ENCODE measurements at places on chromosomes 16 and 17.
A peak's percentile ranks its signal among the peaks of the same experiment; 100 is the strongest.

- peak; percentile 23 for DNase-seq
Observed at GRCh38 chr17:77666881-77667395, 291.6 kb upstream of the TNRC6C start.

DNA sequence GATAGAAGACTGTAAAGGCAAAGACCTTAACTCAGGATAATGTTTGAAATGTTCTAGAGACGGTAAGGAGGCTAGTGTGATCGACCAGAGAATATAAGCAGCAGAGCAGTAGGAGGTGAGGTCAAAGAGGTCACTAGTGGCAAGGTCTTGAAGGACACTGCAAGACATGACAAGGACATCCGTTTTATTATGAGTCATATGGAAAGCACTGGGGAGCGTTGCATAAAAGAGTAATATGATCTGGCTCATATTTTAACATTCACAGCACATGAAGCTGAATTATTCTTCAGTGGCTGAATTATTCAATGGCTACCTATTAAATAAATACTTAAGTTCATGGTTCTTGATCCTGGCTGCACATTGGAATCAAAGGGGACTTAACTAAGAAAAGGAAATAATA, 123.7 kb downstream of the SOX9 start:
- no peak for DNase-seq

DNA sequence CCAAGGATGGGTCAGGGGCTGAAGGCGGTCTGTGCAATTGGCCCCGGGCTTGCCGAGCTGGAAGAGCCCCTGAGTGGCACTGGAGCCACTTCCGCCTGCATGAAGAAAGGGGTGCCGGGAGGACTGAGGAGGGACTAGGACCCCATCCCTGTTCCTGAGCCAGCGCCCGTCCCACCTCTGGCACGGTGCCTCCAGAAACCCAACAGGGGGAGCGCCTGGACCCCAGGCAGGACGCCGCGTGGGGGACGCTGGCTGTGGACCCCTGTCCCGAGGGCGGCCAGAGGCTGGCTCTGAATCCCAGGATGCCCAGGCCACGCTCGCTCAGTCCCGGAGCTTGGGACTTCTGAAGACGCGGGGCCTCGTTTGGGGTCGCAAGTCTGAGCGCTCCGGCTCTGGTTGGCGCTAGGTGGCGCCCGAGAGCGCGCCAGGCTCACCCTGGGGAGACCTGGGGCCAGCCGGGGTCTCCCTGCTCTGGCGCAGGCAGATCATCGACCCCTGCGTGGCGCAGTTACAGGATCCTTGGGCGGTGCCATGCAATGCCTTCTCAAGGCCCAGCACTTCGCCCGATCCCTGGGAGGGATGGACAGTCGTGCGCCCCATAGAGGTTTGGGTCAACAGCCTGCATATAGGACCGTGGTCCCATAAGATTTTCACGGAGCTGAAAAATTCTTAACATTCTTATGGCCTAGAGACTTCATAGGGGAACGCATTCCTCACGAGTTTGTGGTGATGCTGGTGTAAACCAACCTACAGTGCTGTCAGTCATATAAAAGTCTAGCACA, 58.5 kb upstream of the CREBBP start:
- DNase-seq, result peak; percentile 70

- DNase-seq, result no peak
Observed at GRCh38 chr17:61073131-61073530, 326.5 kb upstream of the TBX2 start.

DNA sequence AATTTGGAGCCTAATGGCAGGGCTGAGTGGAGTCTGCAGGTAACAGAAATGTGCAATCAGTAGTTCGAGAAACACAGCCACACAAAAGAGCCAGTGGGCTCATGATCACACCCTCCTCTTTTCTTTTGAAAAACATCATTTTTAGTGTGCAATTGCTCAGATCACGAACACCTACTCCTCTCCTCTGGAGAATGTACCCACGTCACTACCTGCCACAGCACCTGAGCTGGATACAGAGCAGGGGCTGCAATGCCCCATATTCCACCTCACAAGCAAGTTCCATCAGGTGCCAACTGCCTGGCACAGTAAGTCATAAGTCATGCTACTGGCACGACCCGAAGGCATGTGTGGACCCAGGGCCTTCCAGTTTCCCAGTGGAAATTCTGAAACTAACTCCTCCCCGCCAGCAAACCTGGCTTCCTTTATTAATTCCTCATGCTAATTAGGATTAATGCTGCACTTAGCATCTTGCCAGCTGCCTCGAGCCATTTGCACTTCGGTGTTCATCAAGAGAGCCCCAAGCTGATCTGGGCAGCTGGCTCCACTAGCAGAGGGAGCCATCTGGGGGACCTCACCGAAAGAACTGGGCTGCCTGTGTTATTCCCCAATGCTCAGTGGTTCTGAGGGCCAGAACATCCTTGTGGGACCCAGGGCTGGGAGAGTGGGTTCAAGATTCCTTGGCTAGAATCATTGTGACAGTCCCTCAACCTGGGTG, 2.4 kb downstream of the CACNG4 start:
- no peak for DNase-seq

DNA sequence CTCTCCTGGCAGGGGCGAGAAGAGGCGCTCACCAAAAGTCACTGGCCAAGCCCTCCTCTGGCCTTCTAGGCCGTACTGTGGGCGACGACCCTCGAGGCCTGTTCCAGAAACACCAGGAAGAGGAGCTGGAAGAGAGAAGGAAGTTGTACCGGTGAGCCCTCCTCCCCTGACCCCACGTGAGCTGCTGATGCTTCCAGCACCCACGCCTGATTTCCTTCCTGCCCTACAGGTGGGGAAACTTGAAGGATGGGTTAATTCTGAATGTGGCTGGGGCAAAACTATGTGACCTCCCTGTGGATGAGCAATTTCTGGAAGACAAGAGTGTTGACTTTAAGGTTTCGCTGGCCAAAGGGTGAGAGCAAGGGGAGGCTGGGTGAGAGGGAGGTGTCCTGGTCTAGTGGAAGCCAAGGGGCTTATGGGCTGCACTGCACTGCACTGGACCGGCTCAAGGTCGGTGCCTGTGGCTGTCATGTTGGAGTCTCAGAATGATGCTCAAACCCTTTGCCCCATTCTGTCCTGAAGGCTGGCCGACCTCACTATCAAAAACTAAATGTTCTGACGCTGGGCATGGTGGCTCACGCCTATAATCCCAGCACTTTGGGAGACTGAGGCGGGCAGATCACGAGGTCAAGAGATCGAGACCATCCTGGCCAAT, 6.2 kb downstream of the C17orf100 start:
- DNase-seq, result no peak

GRCh38 chr17:15210247-15210646, 54.9 kb downstream of the PMP22 start:
- DNase-seq, result no peak

GRCh38 chr16:80084614-80085013, 456.2 kb upstream of the DYNLRB2 start:
- no peak for DNase-seq

DNA sequence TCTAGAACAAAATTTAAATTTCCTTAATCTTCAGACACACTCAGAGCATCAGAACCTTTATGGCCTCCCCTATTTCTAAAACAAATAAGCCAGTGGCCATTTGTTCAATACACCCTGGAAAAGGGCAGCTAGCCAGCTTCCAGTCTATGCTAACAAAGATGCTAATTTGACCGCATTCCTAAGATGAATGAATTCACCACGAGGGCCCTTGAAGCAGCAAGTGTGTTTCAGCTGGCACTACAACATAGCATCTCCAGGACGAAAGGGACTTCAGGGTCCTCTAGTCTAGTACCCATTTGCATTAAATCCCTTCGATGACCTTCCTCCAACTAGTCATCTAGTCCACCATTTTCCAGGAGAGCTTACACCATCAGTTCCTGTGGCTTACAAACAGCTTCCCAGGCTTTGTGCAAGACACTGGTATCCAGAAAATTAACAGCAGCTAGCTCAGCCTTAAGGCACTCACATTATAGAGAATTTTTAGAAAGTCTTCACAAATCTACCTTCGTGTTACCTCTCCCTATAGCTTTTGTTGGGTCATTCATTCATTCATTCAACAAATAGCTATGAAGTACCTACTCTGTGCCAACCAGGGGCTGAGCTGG, 10.9 kb downstream of the KRT37 start:
- DNase-seq, result no peak

DNA sequence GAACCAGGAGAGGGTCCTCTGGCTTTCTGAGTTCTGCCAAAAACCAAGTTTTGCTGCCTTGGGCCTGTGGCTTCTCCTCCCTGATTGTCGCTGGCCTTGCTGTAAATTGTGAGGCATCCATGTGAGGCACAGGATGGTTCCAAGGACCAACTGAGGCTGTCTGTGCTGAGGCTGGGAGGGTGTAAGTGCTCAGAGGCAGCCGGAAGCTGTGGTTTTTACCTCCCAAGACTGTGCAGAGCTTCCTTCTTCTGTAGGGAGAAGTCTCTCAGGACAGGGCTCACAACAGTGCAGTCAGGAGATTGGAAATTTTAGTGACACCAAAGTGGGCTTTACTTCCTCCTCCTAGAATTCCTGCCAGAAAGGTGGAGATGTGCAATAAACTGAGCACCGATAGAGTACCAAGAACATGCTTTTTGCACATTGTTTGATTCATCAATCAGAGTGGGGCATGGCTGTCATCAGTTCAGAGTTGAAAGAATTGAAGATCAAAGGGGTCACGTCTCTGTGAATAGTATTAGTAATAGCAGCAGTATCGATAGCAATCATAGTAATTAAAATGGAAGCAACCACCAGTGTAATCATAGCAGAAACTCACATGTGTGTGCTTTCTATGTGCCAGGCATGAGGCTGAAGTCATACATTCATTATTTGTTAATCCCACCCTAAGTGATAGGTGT, 467.1 kb downstream of the WWOX start:
- no peak for DNase-seq

GRCh38 chr17:66996926-66997325, 32.4 kb downstream of the CACNG4 start:
- DNase-seq, result no peak

- DNase-seq, result no peak
Observed at GRCh38 chr16:8583199-8583598, 7.1 kb downstream of the TMEM114 start.

DNA sequence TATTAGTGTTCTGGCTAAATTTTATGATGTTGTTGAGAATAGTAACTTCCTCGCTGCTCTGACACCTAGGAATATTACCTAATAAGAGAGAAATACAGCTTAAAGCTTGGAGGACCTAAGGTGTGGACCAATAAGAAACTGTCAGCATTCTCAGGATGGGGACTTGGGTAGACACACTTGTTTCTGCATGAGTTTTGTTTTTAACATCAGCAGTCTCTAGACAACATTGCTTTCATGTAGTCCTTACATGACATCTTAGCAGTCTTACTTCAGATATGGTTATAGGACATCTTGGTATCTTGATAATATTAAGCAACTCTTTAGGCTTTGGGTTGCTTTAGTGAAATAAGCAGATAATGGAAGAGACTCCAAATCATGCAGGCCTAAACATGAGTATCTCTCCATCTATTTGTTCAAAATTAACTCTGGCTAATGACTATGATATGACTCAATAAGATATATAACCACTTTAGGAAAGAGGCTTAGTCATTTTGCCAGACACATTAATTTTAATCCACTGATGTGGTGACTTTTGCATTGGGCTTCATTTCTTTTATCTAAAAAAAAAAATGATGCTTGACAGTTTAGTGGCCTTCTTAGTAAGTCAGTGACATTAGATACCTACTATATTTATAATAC, 84.5 kb downstream of the WNT3 start:
- DNase-seq, result no peak

DNA sequence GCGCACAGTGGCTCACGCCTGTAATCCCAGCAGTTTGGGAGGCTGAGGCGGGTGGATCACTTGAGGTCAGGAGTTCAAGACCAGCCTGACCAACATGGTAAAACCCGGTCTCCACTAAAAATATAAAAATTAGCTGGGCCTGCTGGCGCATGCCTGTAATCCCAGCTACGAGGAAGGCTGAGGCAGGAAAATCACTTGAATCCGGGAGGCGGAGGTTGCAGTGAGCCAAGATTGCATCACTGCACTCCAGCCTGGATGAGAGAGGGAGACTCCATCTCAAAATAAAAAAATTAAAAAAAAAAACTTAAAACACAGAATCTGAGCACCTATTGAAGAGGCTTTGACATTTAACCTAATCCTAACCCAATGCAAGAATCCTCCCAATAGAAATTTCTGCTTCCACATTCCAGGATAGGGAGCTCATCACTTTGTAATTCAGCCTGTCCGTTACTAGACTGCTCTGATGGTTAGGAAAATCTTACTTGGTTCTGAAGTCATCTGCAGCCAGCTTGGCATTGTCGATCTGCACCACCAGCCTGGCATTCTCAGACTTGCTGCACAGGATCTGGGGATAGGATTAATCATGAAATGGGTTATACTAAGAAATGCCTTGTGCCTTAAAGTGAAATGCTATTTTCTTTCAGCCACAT, 2.1 kb downstream of the KRT33B start:
- DNase-seq, result no peak

GRCh38 chr17:20171741-20172365, 162.7 kb downstream of the SPECC1 start:
- DNase-seq, result no peak

DNA sequence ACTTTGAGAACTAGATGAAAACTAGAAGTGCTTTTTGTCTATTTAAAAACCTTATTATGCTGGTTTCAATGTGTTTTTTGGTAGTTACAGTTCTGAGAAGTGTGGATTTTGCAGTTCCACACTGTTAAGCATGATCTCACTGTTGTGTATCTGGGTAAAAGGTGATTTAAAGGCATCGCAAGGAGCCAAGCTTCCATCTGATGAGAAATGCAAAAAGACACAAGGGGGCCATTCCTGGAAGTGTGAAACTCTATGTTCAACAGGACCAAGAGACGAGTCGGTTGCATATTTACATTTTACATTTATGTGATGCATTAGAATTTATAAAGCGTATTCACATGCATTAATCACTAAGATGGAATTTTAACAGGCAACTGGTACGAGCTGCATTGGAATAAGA, 490.8 kb downstream of the NPIPA7 start:
- DNase-seq, result no peak

DNA sequence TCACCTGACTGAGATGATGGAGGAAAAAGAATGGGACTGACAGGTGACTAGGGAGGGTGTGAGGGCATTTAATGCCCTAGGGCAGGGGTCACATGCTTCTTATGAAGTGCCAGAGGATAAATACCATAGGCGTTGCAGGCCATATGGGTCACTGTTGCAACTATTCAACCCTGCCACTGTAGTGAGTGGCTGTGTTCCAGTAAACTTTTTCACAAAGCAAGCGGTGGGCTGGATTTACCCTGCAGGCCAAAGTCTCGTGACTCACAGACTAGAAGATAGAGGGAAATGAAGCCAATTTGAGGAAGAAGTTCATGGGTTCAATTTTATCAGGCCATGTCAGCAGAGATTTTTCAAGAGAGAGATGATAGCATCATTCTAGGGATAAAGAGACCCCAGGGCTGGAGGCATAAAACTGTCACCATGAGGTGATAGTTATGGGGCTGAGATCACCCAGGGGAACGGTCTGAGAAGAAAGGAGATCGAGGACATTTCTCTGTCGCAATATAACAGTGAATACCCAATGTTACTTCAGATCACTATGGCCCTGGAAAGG, 8.6 kb downstream of the ARHGAP17 start:
- DNase-seq, result no peak

DNA sequence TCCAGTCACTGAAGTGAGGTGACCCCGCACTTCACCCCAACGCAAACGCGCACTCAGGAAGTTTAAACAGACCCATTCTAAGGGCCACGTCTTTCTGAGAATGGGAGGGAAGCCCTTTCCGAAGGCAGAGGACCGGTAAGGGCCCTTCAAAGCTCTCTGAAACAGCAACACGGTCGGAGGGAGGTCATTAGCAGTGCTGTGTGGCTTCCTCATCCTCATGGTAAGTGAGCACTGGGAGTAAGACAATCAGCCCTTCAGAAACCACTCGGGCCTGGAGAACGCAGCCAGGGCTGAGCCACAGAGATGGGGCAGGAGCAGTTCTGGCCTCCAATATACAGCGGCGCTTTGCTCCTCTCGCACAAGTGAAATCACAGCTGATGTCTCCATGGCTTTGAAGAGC, 23.7 kb downstream of the SRL start:
- no peak for DNase-seq
